ENCODE measurements at places on chromosomes 7 and 10. TPM values are rescaled to one million over a fixed set of nuclear protein-coding genes. Genes with fewer than 3 reads are reported as not detected.

GRCh38 chr7:84452618-84453017, 258.0 kb upstream of the SEMA3A start:
- no peak overlapping the region for H3K4me3 ChIP-seq
- no peaks in the 10 kb centered on the region for H3K36me3 ChIP-seq
- no peaks in the 10 kb centered on the region for H3K4me1 ChIP-seq
- DNase-seq: no peak
- H3K27me3 ChIP-seq: no peaks in the 10 kb centered on the region

GRCh38 chr10:47044741-47045140, 133.5 kb downstream of the PTPN20 start:
- no peak overlapping the region for H3K27ac ChIP-seq
- H3K4me1 ChIP-seq: peaks cover 8% of the 10 kb centered on the region
- H3K36me3 ChIP-seq: no peaks in the 10 kb centered on the region
- H3K27me3 ChIP-seq: no peaks in the 10 kb centered on the region
- H3K4me3 ChIP-seq: no peak overlapping the region

GRCh38 chr10:76675951-76676587, 961.5 kb downstream of the KCNMA1 start:
- peaks cover 3% of the 10 kb centered on the region for H3K4me1 ChIP-seq
- peak overlapping the region; percentile 49 for H3K27ac ChIP-seq
- H3K36me3 ChIP-seq: no peaks in the 10 kb centered on the region
- H3K4me3 ChIP-seq: no peak overlapping the region

DNA sequence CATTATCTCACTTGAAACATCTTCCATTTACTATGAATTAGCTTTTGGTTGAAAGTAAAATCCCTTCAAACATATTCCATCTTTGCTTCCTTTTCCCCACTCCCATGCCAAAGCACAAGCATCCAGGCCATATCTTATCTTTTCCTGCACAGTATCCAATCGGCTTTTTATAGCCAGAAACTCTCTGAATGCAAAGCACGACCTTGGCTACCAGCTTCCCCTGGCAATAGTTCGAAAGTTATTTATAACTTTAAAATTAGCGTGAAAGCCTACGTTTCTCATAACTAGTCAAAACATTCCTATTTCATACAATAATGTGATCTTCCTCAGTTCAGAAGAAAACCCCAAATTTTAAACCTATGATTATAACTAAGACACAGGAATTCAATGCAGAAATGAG, 440 bp downstream of the CTNNA3 start:
- no peaks in the 10 kb centered on the region for H3K36me3 ChIP-seq
- no peaks in the 10 kb centered on the region for H3K27me3 ChIP-seq
- H3K4me1 ChIP-seq: no peaks in the 10 kb centered on the region
- DNase-seq: no peak
- H3K27ac ChIP-seq: no peak overlapping the region

DNA sequence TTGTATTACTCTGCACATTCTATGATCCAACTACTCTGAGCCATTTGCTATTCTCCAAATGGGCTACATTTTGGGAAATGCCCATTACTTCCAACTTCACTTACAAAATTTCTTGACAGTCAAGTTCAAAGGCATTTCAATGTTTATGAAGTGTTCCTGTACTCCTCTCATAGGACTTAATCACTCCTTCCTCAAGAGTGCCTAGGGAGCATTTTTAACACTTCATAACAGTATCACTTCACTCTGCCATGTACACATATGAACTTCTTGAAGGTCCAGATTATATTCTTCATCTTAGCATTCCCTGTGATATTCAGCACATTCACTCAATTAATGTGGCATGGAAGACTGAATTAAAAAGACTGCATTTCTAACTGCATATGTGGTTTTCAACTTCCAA, 21.6 kb downstream of the OSBPL3 start:
- peaks cover 6% of the 10 kb centered on the region for H3K4me1 ChIP-seq
- no peak overlapping the region for H3K27ac ChIP-seq
- H3K4me3 ChIP-seq: no peak overlapping the region
- no peaks in the 10 kb centered on the region for H3K36me3 ChIP-seq

DNA sequence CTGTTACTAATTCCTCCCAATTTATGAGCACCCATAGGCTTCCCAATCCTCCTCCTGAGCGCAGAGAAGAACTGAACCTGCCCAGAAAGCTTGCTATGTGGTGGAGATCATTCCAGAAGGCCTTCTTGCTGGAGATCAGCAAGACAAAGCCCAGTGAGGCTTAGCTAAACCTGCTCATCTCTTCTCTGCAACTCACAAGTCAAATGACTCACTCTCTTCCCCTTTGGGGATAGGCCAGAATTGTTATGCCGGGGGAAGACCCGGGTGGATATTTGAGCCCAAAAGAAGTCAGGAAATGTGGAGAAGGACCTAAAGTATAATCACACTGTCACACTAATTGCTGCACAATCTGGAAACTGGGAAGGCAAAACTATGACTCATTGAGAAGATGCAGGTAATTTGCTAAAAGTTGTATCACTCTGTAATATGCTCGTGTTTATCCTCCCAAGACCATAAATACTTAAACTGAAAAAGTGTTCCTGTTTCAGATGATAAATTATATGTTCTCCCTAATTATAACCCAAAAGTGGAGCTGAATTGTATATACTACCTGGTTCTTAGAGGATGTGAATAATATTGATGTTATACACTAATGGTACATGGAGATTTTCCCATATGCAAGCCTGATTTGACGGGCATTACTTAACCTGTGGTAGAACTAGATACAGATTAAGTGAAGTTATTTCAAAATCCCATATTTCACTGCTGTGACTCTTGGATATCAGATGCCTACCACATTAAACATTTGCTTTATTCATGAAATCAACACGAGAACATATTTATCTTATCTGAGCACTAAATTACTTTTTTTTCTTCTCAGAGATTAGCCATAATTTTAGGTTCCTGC, 6.4 kb downstream of the NEBL start:
- no peaks in the 10 kb centered on the region for H3K4me1 ChIP-seq
- DNase-seq: no peak
- H3K4me3 ChIP-seq: no peak overlapping the region

DNA sequence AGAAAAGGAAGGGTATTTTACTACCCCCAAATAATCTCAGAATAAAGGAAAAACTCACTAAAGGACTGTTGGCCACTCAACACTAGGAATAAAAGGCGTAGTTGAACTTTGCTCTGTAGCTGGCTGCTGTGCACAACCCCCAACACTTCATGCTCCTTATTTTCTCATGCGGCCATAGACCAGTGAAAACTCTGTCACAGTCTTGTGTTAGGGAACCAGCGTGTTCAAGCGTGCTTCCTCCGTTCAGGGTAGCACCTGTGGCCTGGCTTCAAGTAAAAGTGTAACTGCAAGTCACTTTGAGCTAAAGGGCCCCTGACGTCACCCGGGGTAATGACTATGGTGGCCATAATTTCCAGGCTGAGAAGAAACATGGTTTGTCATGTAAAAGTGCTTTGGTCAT, 27.0 kb downstream of the BLNK start:
- H3K27me3 ChIP-seq: no peaks in the 10 kb centered on the region
- DNase-seq: no peak
- no peaks in the 10 kb centered on the region for H3K36me3 ChIP-seq
- H3K4me3 ChIP-seq: no peak overlapping the region

DNA sequence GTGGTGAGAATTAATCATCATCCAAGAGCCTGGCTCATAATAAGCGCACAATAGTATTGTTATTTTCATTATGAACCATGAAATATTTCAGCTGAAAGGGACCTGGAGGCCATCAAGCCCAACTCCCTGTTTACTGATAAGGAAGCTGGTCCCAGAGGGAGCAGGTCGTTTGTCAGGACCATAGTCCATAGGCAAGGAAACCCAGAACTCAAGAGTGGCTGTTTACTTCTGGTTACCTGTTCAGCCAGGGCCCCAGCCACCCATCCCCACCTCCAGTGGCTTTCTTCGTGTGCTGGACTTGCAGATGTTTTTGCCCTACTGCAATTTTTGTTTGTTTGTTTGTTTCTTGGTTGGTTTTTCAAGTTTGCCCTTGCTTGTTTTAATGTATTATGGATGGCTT, 152.0 kb downstream of the TPST1 start:
- DNase-seq: no peak
- no peaks in the 10 kb centered on the region for H3K4me1 ChIP-seq
- H3K27me3 ChIP-seq: no peaks in the 10 kb centered on the region
- H3K4me3 ChIP-seq: no peak overlapping the region
- no peak overlapping the region for H3K27ac ChIP-seq
- no peaks in the 10 kb centered on the region for H3K36me3 ChIP-seq

DNA sequence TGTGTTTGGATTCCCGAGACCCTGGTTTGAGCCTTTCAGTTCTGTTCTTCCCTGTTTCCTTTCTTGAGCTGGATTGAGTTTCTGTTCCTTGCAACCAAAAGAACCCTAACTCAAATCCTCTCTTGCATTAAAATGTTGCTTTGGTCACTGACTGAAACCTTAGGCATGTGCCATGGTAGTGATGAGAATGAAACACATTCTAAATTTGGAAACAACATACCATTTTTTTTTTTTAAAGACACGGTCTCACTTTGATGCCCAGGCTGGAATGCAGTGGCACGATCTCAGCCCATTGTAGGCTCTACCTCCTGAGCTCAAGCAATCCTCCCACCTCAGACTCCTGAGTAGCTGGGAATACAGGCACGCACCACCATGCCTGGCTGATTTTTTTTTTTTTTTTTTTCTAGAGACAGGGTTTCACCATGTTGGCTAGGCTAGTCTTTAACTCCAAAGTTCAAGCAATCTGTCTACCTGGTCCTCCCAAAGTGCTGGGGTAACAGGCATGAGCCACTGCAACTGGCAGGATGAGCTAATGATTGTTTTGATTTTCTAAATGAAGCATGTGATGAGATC, 8.4 kb downstream of the THAP5 start:
- H3K27me3 ChIP-seq: no peaks in the 10 kb centered on the region
- no peak overlapping the region for H3K27ac ChIP-seq
- DNase-seq: no peak
- H3K36me3 ChIP-seq: peaks cover 18% of the 10 kb centered on the region
- H3K4me3 ChIP-seq: no peak overlapping the region

DNA sequence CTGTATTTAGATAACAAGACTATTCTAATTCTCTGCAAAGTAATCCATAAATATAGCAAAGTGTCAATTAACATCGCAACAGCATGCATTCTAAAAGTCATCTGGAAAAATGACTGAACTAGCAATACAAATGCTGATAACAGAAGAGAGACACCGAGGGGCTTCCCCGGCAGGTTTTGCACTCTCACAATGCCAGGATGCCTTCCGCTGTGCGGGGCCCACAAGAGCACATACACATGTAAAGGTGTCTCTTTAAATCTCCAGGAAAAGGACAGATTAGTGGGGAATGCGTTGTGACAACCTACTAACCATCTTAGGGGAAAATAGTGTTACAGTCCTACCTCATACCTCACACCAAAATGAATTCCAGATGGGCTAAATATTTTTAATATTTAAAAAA, 86.9 kb downstream of the CXCL12 start:
- H3K4me3 ChIP-seq: no peak overlapping the region
- H3K27ac ChIP-seq: no peak overlapping the region
- no peak for DNase-seq
- peaks cover 5% of the 10 kb centered on the region for H3K27me3 ChIP-seq
- H3K36me3 ChIP-seq: no peaks in the 10 kb centered on the region
- H3K4me1 ChIP-seq: peaks cover 13% of the 10 kb centered on the region

- no peaks in the 10 kb centered on the region for H3K36me3 ChIP-seq
- H3K27me3 ChIP-seq: no peaks in the 10 kb centered on the region
- no peak overlapping the region for H3K4me3 ChIP-seq
- no peaks in the 10 kb centered on the region for H3K4me1 ChIP-seq
- no peak for DNase-seq
- no peak overlapping the region for H3K27ac ChIP-seq
These were observed 322.0 kb upstream of the SEMA3D start for GRCh38 chr7:85508642-85509410.

DNA sequence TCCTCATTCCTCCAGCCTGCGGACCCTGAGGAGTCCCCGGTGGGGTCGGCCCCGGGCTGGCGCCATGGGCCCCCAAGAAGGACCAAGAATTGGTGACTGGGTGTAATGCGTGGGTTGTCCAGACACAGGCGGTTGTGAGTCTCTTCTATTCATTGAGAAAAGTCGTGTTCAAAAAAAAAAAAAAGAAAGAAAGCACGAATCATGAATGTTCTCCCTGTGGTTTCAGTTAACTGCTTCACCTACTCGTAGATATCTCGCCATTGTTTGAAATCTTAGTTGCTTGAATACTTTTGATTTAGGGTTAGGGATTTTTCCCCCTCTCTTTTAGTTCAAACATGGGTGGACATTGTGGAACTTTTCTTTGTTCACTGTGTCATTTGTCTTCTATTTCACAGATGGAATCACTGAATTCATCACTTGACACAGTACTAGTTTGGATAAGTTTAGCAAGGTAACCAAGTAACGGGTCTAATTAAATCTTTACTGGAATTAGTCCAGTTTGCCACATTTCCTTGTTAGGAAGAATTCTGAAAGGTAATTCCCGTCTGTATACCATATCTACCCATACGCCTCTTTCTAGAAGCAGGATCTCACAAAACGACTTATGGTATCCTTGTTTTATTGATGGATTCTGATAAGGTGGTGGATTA, 775 bp downstream of the STARD3NL start:
- peaks cover 33% of the 10 kb centered on the region for H3K4me1 ChIP-seq
- peak overlapping the region; percentile 91 for H3K27ac ChIP-seq
- peak overlapping the region; percentile 85 for H3K4me3 ChIP-seq
- H3K27me3 ChIP-seq: no peaks in the 10 kb centered on the region

DNA sequence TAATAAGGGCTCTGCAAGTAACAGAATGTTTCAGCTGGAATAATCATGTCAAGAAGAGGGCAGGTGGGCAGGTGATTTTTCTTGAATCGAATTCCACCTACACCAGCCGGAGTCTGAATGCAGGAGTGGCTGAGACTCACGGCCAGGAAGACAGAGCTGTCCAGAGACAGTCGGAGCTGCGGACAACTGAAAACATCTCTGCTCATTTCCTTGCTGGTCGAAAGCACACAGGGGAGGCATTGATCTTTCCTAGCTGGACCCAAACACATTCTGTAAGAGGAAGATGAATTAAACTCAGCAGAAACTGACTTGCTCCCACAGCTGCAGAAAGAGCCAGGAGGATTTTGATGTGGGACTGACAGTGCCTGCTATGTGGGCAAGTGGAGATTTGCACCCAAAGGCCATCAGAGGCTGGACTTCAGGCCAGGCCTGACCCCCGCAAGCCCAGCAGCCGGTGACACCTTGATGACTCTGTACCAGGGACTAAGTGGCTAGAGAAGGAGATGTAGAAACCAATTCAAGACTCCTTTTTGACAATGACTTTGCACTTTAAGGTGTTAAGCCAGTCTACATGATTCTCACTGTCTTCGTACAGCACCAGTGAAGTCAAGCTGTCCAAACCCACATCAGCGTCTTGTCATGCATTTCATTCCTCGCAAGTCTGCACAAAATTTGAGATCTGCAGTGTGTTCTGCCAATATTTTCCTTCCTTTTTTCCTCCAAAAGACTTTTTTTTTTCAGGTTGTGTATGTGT, 169.4 kb downstream of the TEX36 start:
- no peaks in the 10 kb centered on the region for H3K4me1 ChIP-seq
- DNase-seq: no peak
- no peaks in the 10 kb centered on the region for H3K36me3 ChIP-seq
- H3K27me3 ChIP-seq: peaks cover 11% of the 10 kb centered on the region
- H3K4me3 ChIP-seq: no peak overlapping the region

ABLIM1 gene
- total RNA-seq: 144 TPM

TCAF2 gene
- 4.4 TPM for total RNA-seq

CTAGE15 gene
- 0.93 TPM for total RNA-seq

PROSER2 gene
- total RNA-seq: 33.3 TPM

GPR146 gene
- 40.0 TPM for total RNA-seq

All from upper lobe of right lung (tissue), 1 donor.